GM19239 (cell line): ENCODE measurements at places on chromosomes 6 and 20.

GRCh38 chr20:10769700-10770099 is 95.9 kb upstream of the JAG1 start:
- no peak for DNase-seq

GRCh38 chr6:110095101-110095500 is 84.4 kb downstream of the WASF1 start:
- no peak for DNase-seq

- DNase-seq = no peak
Measured at GRCh38 chr6:111090766-111091165, 3.5 kb downstream of the SLC16A10 start.

DNA sequence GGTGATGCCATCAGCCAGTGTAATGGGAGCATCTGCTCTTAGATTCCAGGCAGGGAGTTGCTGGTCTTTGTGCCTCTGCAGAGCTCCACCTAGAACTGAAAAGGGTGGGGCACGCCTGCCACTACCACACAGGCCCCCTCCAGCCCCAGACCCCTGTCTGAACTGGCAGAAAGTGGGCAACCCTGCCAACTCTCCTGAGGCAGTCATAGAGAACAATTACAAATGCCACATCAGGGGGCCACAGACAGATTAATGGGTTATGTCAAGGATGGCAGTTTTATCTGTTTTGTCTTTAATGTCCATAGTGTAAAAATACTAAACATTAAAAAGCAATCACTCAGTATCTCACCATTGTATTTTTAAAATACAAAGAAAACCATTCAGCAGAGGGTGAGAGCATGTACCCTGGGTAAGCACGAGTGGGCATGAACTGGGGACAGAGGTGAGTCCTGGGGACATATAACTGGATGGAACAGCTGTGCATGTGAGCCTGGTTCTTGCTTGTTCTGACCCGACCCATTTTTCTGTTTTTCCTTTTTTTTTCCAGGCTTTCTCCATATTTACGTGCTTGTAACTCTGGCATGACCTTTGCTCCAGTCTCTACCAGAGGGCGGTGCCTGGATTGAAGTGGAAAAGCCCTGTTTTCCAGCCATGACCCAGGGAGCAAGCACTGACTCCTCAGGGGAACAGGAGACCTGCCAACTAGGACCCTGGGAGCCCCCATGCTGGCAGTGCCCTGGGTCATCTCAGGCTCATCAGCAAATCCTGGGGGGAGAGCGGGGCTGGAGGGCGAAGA is 8.2 kb downstream of the TRAF3IP2 start:
- no peak for DNase-seq

- no peak for DNase-seq
Measured at GRCh38 chr20:32149566-32150170, 40.2 kb downstream of the TM9SF4 start.

GRCh38 chr6:43714311-43715055 is 26.9 kb upstream of the MRPS18A start:
- DNase-seq = no peak

GRCh38 chr20:13755809-13756208 is 28.9 kb downstream of the ESF1 start:
- no peak for DNase-seq

- DNase-seq = no peak
Measured at GRCh38 chr6:139763468-139764210, 389.2 kb upstream of the CITED2 start.

GRCh38 chr6:95649451-95649850 is 72.1 kb downstream of the MANEA start:
- no peak for DNase-seq

GRCh38 chr6:95408111-95408510 is 169.2 kb upstream of the MANEA start:
- no peak for DNase-seq

DNA sequence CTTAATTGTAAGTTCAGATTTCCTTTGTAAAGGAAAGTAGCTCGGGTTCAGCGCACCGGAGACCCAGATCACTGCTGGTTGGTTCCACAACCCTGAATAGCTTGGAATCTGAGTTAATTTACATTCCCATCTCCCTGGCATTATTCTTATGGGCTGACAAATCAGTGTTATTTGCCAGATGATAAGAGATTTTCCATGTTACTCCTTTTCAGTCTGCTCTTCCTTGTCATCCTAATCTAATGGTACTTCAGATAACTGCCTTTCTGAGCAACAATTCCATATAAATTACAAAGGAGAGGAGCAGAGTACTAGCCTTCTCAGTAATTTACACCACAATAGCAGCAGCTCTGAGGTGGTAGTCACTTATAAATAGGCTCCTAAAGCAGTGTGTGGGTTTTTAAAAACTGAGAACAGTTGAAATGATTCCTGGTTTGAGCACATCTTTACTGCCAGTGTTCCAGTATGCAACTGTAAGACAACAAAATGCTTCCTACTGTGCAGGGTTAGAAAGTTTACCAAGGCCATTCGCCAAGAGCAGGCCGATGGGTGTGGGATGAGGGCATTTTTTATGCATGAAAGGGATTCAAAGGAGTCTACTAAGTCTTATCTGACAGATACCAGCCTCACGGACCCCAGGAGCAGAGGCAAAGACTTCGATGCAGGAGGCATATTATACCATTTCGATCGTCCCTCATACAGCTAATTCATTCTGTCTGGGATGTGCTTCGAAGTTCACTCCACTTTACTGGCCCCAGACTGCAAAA is 89.7 kb downstream of the NDUFAF5 start:
- DNase-seq = no peak

- DNase-seq = no peak
Measured at GRCh38 chr6:100719883-100720682, 161.0 kb downstream of the ASCC3 start.

- DNase-seq = no peak
Measured at GRCh38 chr6:30820193-30820592, 64.1 kb upstream of the DDR1 start.

GRCh38 chr20:38418509-38419204 is 16.5 kb downstream of the SNHG17 start:
- no peak for DNase-seq

DNA sequence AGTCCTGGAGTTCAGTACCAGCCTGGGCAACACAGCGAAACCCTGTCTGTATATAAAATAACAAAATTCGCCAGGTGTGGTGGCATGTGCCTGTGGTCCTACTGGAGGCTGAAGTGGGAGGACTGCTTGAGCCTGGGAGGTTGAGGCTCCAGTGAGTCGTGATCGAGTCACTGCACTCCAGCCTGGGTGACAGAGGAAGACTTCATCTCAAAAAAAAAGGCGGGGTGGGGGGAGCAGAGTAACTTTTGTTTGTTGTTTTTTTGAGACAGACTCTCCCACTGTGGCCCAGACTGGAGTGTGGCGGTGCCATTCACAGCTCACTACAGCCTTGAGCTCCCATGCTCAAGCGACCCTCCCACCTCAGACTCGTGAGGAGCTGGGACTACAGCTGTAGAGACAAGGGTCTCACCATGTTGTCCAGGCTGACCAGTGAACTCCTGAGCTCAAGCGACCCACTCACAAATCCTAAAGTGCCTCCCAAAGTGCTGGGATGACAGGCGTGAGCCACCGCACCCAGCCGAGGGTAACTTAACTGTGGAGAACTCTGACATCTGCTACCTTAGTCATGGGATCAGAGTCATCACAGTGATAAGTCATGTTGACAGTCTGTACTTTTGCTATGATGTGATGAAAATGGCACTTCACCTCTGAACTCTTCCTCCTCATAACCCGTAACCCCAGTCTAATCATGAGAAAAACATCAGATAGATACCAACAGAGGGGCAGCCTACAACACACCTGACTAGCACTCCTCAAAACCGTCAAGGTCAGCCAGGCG is 16.5 kb downstream of the PEDS1 start:
- DNase-seq = no peak

DNA sequence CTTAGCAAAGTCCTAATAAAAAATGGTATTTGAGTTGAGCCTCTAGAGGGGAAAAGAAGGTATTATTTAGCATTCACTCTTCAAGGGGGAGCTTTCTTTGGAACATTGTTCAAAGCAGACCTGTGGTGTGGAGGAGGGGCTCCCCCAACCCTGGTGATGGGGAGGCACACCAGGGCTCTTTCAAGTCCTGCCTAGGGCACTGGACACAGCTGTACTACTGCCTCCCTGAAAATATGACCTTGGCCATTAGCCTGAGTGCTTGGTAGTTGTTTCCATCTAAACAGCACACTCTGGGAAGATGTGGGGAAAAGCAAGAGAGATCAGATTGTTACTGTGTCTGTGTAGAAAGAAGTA is 215.1 kb upstream of the CNR1 start:
- DNase-seq = no peak

DNA sequence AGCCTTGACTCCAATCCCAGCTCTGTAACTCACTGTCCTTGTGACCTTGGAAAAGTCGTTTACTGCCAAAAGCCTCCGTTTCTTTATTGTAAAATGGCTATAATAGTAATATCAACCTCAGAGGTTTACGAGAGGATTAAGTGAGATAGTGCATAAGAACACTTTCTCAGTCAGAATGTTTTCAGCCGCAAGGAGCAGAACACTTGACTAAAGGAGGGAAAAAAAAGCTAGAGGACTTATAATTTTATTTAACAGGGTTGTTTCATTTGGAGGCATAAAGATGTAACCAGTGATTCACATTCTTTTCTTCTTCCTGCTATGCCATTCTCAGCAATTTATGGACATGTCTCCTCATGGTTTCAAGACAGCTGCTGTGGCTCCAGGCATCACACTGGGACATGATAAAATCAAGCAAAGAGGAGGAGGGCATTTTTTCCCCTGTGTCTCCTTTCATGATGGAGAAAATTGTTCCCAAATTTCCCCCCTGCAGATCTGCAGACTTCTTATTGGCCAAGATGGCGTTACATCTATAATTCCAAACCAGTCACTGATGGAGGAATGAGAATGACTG is 143.0 kb upstream of the PTPN1 start:
- DNase-seq = no peak

- DNase-seq = no peak
Measured at GRCh38 chr6:1716396-1716795, 106.7 kb downstream of the FOXC1 start.

DNA sequence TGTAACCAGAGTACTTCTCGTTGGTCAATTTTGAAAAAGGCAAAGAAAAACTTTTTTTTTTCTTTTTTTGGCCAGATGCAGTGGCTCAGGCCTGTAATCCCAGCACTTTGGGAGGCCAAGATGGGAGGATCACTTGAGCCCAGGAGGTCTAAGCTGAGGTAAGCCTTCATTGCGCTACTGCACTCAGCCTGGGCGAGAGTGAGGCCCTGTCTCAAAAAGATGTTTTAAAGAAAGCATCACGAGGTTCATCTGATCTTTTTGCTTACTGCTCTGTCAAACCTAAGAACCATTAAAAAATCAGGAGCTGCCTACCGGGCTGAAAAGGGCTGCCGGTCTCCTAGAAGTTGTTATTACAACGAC is 607 bp downstream of the LYRM2 start:
- no peak for DNase-seq

DNA sequence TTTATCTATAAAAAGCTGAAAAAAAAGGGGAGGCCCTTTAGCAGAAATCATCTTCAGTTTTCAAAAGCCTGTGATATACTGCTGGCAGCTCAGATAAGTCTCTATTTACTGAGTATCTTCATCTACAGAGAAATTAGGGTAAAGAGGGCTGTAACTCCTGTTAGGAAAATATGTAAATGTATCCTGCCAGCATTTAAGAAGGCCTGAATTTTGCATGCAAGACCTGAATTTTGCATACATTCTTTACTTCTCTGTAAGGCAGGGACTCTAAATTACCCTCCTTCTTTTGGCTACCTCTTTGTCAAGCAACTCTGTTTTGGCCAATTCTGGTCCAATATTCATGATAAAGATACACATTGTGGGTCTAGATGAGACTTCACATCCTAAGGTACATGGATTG is 150.6 kb upstream of the SPACA1 start:
- no peak for DNase-seq

GRCh38 chr6:19450651-19451050 is 386.5 kb upstream of the ID4 start:
- no peak for DNase-seq

GRCh38 chr6:20458027-20458894 is 56.6 kb downstream of the E2F3 start:
- DNase-seq = no peak

DNA sequence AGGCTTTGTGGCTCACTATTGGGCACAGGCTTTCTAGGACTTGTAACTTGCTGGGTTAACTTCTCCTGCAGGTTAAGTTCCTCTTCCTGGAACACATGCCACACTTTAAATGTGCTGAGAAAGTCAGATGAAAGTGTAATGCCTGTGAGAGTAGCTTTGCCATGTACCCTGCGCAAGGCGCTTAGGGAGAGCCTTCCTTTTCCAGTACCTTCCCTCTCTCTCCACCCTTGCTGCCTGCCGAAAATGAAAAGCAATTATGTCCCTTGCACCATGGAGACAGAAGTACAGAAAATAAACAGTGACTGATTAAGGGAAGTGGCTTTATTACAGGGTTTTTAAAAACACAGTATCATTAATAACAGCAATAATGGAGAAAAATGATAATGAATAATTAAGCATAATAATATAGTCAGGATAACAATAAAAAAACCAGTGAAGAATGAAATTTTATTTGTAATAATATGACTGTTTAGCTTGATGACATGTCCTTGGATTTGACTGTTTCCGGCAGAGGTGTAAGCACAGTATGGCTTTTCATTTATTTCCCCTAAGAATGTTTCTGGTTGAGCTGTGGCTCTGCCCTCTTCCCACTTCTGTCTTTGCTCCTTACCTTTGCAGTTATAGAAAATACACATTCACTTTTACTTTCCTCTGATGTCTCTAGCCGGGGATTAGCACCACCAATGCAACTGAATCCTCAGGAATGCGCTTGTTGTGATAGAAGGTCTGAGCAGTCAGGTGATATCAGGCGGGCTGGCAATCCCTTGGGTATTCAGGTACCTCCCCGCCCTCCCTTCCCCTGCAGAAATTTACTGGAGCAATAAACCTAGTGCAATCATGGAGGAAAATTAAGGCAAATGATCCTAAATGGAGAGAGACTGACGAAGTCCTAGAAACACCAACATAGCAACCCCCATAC is 472.3 kb upstream of the CITED2 start:
- DNase-seq = no peak

DNA sequence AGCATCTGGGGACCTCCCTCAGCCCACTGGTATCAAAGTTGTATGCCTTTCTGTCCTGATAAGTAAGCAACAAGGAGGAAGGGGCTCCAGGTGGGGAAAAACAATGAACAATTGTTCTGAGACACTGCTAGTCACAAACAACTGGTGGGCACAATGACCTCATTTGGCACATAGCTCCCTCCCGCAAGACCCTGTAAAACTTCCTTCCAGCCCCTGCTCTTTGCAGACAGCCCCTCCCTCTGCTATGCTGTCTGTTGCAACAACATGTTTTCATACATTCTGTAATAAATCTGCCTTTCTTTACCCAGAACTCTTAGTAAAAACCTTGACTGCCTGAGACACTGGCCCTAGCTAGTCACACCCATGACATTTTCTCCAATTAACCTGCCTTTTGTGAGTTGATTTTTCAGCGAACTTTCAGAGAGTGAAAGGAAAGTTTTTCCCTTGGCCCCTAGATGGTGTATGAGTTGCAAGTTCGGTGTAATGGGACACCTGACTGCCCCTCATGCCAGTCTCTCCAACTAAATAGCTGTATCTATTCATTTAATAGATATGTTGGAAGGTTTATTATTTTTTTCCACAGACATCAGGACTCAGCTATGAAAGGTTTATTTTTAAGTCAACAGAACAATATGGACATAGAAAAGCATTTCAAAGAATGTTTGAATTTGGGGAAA is 142.3 kb upstream of the SLC22A16 start:
- DNase-seq = no peak

- no peak for DNase-seq
Measured at GRCh38 chr6:155177363-155177961, 86.4 kb upstream of the CLDN20 start.

- DNase-seq = no peak
Measured at GRCh38 chr6:32370505-32370904, 1.2 kb downstream of the TSBP1 start.
